ENCODE measurements at places on chromosomes 1 and 21.

DNA sequence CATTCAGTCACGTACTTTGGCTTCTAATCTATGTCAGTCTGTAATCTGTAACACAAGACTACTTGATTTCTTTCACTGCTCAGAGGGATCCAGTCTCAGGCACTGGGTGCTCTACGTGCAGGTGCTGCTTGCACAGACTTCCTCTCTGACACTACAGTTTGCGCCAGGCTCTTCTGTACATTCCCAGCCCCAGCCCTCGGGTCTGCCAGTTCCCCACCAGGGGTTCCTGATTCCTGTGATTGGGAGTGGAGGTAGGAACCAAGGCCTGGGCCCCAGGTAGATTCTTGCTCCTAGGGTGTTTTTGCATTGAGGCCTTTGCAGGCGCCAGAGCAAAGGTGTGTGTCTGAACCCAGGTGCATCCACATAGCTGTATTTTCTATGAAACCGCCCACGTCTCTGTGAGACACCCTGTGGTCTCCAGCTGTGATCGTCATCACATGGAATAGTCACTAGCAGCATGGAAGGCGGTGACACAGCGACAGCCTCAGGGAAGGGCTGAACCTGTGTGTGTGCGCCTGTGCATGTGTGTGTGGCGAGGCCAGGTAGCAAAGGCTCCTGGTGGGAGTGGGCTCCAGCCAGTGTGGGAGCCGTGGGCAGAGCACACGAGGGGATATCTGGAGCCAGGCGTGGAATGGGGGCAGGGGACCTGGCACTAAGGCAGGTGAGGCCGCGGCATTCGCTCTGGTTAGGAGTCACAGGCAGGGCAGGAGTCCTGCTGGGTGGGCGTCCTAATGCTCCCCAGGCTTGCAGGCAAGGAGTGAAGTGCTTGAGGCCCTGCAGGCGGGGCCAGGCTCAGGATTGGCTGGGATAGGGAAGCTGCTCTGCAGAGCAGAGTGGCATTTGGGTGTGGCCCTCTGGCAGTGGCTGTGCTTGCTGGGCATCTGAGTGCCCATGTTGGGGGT, 5.2 kb downstream of the GJC2 start:
- DNase-seq: no peak

DNA sequence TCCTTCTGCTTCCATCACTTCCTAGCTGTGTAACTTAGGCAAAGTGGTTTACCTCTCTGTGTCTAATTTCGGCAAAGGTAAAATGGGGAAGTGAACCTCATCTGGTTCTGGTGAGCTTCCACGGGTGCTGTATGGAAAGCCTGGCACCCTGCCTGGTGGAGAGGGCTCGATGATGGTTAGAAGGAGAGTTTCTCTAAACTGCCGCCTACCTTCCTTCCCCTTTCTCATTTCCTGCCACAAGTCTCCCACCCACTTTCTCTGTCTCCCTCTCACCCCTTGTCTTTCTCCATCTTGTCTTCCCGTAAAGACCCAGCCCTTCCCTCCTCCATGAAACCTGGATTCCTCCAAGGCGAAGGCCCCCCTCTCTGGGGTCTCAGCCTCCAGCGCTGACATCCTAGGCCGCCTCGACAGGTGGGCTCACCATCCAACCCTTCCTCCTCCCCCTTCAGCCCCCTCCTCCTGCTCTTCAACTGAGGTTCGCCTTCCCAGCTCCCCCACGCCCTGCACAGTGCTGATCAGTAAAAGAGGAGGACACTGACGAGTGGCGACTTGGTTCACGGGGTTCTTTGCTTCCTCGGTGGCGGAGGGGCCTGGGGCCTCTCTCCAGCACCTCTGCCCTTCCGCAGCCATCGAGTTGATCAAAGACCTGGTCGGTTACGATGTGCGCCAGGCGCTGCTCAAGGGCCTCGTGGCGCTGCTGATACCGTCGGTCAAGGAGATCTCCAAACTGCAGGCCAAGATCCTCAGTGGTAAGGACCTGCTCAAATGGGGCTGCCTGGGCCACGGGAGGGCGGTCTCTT, 7.3 kb downstream of the RNU5D-1 start:
- DNase-seq: no peak

DNA sequence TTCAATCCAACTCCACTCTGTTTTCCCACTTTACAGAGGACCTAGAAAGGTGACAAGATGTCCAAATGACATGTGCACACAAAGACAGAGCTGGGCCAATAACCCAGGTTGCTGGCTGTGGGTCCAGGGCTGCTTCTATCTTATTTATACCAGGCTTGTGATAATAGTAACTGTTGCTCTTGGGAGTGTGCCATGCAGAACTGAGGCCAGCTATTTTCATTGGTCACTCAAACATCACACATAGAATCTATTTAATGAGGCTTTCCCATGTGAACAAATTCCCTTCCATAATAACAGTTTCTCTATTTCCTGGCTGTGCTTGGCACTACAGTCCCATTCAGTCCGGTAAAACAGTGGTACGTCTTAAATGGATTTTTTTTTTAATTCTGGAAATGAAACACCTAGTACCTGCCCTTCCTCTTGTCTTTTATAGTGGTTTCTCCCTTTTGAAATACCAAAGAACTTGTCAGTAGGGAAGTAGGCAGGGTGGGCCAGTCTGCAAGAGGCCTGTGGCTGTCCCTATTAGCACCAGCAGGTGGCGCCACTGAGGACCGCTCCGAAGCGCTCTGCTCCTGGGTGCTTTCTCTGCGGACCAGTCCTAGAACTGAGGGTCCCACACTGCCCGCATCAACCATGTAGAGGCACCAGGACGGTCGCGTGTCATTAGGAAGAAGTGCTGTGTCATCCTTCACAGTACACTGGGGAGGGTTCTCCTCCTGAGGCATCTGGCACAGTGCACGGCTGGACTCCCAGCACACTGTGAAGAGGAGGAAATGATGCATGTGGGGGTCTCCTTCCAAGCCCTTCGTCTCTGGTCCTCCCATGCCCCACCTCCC, 52.1 kb downstream of the GPR161 start:
- DNase-seq: peak; percentile 66

DNA sequence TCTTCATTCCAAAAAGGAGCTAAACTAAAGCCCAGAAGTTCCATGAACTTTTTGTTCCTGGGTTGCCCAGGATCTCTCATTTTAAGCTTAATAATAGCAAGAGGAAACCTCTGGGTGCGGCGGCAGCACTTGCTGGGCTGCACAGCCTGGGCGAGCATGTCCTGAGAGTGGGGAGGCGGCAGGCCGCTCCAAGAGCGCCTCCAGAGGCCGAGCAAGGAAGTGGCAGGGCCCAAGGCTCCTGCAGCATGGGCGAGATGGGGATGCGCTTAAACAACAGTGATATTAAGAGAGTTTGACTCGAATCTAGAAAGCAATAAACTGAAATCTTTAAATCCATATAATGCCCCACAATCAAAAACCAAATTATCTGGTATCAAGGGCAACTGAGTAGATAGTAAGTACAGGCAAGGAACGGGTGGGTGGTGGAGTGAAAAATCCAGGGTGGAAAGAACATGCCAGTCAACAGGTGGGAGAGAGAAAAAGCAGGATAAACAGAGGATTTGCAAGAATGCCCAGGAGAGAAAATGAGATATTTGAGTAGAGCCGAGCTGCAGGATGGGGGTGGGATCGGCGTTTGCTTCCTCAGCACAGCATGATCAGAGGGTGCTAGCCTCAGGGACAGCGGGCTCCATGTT, 14.1 kb upstream of the TNR start:
- peak; percentile 20 for DNase-seq

DNA sequence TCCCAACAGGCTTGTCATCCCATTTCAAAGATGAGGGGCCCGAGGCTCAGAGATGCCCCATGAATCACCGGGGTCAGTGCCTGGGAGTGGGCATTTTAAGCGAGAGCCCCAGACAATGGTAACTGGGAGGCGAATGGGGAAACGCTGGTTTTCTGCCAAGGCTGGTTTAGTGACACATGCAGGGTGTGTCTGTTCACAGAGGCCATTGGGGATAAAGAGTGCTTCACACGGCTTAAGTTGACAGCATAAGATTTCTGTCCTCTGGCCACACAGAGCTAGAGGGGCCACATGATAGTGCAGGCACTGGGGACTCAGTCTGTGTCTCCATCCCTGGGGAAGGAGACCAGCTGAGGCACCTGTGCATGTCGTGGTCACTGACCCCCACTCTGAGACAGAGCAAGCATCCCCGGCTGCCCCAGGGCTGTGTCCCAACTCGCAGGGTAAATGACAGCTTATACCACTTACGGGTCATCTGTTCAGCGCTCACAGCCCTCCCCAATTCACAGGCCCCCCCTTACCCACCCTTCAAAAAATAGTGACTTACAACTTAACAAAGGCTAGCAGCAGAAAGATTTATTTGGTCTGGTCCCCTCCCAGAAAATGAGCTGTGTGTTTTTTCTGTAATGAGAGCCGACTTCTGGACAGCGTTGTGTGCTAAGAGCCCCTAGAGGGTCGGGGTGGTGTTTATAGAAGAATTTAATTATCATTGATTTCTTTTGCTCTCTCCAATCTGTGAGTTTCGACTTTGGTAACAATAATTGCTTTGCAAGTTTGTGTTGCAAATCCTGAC, 34.9 kb upstream of the ARHGEF16 start:
- DNase-seq: no peak

GRCh38 chr1:7117399-7118281, 332.4 kb downstream of the CAMTA1 start:
- DNase-seq: peak; percentile 92

GRCh38 chr1:182861994-182862393, 22.8 kb downstream of the DHX9 start:
- peak; percentile 64 for DNase-seq

DNA sequence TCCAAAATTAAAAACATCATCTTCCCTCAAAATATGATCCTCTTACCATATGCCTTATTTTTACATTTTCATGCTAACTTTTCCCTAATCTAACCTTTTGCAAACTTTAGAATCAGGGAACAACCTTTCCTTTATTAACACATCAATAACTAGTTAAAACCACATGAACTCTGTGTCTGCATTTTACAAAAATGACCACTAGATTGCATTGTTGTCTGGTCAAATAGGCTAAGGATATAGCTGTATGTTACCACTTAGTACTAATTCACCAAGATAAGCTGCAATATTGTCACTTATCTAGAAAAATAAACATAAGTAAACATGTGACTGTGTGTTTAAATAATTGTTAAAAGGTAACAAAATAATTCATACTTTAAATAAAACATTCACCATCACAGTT, 82.3 kb downstream of the DENND1B start:
- DNase-seq: peak; percentile 54

DNA sequence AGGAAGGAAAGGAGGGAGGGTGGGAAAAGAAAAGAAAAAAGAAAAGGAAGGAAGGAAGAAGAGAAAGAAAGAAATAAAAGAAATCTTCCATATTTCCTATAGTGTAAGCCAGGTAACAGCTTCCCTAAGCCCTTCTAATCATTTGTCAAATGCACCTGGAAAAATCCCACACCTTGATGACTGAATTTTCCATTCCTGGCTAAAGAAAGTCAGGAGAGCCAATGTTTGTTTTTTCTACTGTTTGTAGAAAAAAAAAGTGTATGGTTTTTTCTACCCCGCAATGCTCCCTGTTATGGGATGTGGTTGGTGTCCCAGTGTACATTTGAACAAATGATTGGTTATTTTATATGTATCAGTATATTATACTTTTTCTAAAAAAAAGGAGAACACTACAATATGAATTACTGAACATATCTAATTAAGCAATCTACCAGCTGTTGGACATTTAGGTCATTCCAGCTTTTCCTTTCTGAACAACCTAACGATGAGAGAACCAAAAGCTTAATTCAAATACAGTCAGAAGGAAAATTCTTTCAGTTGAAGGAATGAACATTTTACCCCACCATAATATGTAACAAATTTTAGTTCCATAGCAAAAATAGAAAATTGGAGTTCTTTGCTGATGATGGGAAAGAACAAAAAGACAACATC, 355.0 kb downstream of the SETD4 start:
- DNase-seq: no peak

DNA sequence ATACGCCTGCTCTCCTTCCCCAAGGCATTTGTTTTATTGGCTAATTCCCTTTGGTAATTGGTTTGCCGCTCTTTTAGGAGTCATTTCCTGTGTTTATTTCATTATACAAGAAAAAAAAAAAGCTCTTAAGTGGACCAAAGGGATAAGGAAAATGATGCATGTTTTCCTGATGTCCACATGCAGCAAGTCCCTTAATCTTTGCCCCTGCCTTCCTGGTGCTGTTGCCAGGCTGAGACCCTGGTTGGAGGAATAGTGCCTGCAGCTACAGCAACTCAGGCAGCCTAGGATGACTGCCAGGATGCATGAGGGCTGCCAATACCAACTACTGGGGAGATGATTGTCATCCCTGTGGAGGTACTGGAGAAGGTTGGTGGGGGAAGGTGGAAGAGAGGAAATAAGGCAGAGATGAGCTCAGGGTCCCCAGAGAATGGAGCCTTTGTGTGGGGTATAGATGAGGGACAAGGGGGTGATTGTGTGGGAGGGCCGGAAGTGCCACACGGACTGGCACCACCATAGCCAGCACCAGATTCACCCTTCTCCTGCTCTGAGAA, 6.1 kb upstream of the GATAD2B start:
- DNase-seq: no peak

- DNase-seq: no peak
Observed at GRCh38 chr1:220655961-220656740, 34.0 kb upstream of the C1orf115 start.

DNA sequence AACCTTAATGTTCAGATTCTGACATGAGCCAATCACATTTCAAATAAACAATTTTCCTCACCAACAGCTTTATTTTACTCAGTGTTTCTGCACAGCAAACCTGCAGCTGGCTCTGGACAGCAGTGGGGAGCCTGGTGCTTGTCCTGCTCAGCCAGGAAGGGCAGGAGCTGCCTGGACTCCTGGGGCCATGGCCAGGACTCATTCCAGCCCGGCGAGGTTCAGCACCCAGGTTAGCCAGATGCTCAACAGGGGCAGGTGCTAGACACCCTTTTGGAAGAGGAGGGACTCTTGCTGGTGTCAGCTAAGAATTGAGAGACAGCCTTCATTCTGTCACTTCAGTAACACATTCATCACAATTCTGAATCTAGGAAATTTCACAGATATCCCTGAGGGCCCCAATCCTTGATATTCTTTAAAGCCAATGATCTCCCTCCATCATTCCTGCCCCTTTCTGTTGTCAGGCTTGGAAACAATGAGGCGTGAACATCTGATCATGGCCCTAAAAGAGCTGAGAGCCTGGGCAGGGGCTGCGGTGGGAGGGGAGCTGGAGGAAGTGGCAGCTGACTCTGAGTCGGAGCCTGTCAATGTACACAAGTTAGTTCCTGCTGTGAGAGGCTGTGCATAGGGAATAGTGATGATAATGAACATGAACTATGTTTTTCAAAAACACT, 251.3 kb downstream of the SDCCAG8 start:
- DNase-seq: peak; percentile 41

- DNase-seq: no peak
Observed at GRCh38 chr1:71834601-71835441, 447.5 kb downstream of the NEGR1 start.

- DNase-seq: peak; percentile 74
Observed at GRCh38 chr1:42006836-42007235, 88.1 kb upstream of the HIVEP3 start.

GRCh38 chr1:2411801-2412394, 466 bp downstream of the PEX10 start:
- no peak for DNase-seq

GRCh38 chr1:24945354-24946326, 15.6 kb upstream of the RUNX3 start:
- no peak for DNase-seq

GRCh38 chr1:203765029-203765837, at the start of gene LAX1:
LAX1 (plus strand) TSS chr1:203765183; CDS start chr1:203765566, 383 bp downstream.
- DNase-seq: no peak

- DNase-seq: no peak
Observed at GRCh38 chr1:150178548-150178947, 28.8 kb downstream of the PLEKHO1 start.

GRCh38 chr1:98002288-98002687, 81.5 kb upstream of the DPYD start:
- DNase-seq: no peak

- peak; percentile 19 for DNase-seq
Observed at GRCh38 chr1:3903141-3904005, 3.3 kb upstream of the C1orf174 start.

All from choroid plexus epithelial cell (primary cell).